Activated CD4-positive, alpha-beta T cell treated with anti-CD3 and anti-CD28 coated beads, Interleukin-10, Interleukin-2, amounts not matched to agents 100 ng/mL and 50 ng/mL, durations not matched to agents 16 hours and 8 hours (primary cell): ENCODE measurements at places on chromosomes 3 and 15.

GRCh38 chr15:74892313-74892712 lies 2.5 kb downstream of the MPI start:
- no peak for DNase-seq

DNA sequence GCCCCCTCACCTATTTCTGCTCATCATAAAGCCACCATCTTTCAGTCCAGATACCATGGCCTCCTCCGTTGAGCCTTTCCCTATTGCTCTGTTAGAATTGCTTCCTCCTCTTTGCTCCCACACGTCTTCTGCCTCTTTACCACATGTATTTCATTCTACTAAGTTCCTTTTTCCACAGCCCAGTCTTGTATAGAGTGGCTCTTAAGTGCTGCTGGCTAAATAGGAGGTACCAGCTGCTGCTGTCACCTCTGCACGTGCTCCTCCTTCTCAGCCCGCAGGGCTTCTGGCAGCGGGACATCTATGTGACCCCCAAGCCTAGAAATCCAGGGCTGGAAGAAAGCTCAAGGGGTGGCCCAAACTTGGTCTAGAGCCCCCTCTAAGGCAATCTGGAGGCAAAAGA lies 38.8 kb upstream of the PLXND1 start:
- no peak for DNase-seq

GRCh38 chr3:126872701-126873342 lies 110.1 kb upstream of the PLXNA1 start:
- no peak for DNase-seq

DNA sequence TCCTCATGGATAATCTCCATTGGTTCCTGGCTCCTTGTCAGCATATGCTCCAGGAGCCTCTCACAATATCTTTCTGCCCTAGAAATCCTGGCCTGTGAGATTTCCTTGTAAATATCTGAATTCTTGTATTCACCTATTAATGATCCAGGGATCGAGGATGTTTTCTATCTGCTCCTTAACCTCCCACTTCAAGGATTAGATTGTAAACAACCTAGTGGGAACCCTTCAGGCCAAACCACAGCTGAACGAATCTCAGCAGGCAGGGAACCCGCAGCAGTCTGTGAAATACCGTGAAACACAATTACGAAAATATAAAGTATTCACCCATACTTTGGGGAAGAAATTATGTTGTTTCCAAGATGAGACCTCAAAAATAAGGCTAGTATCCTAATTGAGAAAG lies 215.9 kb downstream of the TIGIT start:
- no peak for DNase-seq

- DNase-seq, result peak; percentile 15
Observed at GRCh38 chr3:72401005-72401545, 447.2 kb downstream of the SHQ1 start.
